ENCODE measurements at places on chromosomes 13 and 19.
A peak's percentile ranks its signal among the peaks of the same experiment; 100 is the strongest.

DNA sequence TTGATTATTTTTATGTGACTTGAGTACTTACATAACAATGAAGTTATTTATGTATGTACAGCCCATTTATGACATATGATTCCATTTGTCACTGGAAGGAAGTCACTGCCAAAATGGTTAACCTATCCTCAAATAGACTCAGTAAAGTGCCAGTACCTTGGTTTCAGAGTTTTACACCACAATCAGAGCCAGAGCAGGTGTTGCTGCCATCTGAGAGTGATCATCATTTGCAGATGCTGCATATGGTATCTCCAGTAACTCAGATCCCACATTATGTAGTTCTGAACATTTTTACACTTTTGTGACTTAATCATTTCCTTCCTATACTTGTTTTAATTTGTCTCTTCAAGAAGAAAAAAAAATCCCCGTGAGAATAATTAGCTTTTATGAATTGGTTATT, 313.3 kb downstream of the HS6ST3 start:
- DNase-seq, result no peak

GRCh38 chr13:51425410-51426042, 27.3 kb downstream of the INTS6 start:
- no peak for DNase-seq

DNA sequence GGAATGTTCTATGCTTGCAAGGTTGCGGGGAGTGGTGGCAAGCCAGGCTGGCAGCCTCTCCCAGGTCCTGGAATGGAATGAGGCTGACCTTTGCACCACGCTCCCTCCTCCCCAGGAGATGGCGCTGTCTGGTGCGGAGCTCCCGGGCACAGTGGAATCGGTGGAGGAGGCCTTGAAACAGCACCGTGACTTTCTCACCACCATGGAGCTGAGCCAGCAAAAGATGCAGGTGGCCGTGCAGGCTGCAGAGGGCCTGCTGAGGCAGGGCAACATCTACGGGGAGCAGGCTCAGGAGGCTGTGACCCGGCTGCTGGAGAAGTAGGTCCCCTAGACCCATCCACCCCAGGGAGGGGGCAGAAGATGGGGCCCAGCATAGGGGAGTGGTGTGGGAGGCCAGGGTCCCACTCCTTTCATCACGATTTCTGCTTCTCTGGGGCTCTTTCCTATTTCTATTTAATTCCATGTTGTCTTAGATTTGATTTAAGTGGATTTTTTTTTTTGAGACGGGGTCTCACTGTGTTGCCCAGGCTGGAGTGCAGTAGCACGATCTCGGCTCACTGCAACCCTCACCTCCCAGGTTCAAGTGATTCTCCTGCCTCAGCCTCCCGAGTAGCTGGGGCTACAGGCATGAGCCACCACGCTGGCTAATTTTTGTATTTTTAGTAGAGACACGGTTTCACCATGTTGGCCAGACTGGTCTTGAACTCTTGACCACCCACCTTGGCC, 53.2 kb upstream of the SHKBP1 start:
- DNase-seq, result peak; percentile 37

GRCh38 chr13:24167666-24168391, 7.3 kb downstream of the SPATA13 start:
- DNase-seq, result no peak

DNA sequence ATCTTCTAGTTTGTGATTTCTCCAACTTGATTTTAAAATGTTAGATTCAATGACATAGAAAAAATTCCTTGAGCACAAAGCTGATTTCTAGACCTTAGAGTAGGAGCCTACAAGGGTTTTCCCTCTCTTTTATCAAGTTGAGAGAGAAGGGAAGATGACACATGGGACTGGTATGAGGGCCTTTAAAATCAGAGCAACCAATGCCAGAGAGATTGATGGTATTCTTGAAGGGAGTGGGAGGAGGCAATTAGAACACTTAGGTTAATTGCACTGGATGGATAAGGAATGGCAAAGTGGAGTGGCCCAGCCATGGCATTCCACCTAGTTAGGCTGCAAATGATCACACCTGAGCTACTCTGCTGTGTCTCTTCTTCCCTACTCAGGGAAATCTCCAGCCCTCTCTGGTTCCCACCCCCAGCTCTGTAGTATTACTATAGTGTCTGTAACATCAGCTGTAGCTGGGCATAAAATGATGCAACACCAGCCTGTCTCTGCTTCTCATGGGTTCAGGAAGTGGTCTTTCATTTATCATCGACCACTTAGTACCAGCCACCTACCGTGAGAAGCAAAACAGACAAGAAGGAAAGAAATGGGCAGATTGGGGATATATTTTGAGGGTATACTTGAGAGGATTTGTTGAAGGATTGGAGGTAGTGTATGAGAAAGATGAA, 333.6 kb downstream of the DLEU7 start:
- no peak for DNase-seq

- no peak for DNase-seq
These were observed 11.6 kb downstream of the MIR17HG start for GRCh38 chr13:91359111-91359510.
